Activated naive CD4-positive, alpha-beta T cell treated with anti-CD3 and anti-CD28 coated beads, Interleukin-2, amount 10 ng/mL, durations not matched to agents 7 days and 5 days (primary cell): ENCODE measurements at places on chromosomes 1 and 21.

DNA sequence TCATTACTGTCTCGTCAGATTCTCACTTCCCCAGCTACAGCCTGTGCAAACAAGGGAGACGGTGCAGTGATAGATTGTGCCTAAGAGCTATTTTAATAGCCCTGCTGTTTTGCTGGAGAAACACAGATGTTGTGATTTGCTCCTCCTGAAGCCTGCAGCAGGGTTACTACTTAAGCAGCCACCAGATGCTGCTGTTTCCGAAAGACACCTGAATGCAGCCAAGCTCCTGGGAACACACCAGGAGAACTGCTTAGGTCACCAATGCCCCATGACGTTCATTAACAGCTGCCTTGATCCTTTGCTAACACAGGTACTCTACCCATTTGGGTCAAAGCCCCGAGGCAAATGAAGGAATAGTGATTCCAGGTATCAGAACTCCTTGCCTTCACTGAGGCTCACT is 411.8 kb upstream of the DAB1 start:
- no peaks in the 10 kb centered on the region for H3K36me3 ChIP-seq
- DNase-seq = no peak
- H3K4me1 ChIP-seq = no peaks in the 10 kb centered on the region
- H3K27ac ChIP-seq = no peak overlapping the region
- no peak overlapping the region for H3K4me3 ChIP-seq
- no peaks in the 10 kb centered on the region for H3K27me3 ChIP-seq

- H3K4me1 ChIP-seq = peaks cover 22% of the 10 kb centered on the region
- H3K27me3 ChIP-seq = no peaks in the 10 kb centered on the region
- no peak for DNase-seq
- H3K27ac ChIP-seq = no peak overlapping the region
Observed at GRCh38 chr1:27971674-27972073, 11.9 kb downstream of the XKR8 start.

DNA sequence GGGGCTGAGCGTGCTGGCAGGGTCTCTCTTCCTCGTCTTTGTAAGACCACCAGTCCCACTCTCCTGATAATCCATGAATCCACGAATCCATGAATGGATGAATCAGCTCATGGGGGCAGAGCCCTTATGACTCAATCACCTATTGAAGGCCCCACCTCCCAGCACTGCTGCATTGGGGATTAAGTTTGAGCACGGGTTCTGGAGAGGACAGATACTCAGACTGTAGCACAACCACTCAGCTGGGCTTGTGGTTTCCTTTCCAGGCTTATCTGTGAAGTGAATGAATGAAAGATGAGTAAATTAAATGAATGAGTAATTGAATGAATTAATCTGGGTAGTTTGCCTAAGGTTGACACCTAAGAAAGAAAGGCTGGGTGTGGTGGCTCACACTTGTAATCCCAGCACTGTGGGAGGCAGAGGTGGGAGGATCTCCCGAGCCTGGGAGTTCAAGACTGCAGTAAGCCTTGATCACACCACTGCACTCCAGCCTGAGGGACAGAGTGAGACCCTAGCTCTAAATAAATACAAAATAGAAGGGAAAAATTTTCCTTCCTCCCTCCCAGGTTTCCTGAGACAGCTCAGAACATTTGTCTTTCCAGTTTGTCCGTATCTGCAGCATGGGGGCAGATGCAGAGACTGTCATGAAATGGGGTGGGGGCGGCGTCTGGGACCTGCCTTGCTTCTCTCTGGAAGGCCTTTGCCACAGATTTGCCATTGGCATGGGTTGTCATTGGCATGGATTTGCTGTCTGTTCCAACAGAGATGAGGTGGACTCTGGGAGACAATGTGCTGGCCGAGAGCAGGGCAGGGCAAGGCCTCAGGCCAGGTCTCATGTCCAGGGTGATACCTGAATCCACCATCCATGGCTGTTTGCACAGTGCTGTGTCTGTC is 187.7 kb upstream of the C1orf174 start:
- H3K36me3 ChIP-seq = no peaks in the 10 kb centered on the region
- no peaks in the 10 kb centered on the region for H3K4me1 ChIP-seq
- peak overlapping the region; percentile 25 for H3K27ac ChIP-seq
- H3K4me3 ChIP-seq = no peak overlapping the region
- no peak for DNase-seq

GRCh38 chr1:44631333-44631646 is 43.0 kb downstream of the TMEM53 start:
- H3K27ac ChIP-seq = peak overlapping the region; percentile 97
- H3K36me3 ChIP-seq = peaks cover 31% of the 10 kb centered on the region
- peaks cover 41% of the 10 kb centered on the region for H3K4me1 ChIP-seq
- H3K27me3 ChIP-seq = no peaks in the 10 kb centered on the region
- peak overlapping the region; percentile 84 for H3K4me3 ChIP-seq
- DNase-seq = no peak

DNA sequence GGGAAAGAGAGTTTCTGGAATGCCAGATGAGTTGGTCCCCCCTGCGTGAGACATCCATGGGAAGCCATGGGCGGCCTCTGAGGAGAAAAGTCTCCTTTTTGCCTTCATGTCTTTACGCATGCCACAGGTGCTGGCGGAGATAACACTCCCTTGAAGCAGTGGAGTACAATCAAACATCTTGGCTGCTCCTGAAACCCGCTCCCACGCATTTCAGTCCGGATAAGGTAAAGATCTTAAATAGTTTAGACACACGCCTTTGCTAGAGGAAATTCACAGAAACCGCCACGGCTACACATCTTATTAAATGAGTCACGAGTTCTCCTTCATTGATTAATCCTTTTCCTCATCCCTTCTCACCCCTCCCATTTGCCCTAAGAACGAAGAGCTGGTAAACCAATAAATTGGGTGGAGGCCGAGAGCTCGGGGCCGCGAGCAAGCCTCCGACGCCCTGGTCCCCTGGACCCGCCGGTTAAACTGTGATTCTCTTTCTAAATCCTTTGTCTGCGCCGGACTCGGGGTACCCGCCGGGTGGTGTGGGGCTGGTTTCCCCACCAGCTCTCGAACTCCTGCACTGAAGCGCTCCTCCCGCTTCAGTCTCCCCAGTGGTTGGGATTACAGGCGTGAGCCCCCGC is 6.6 kb upstream of the ZNF669 start:
- H3K27ac ChIP-seq = no peak overlapping the region
- H3K4me3 ChIP-seq = peak overlapping the region; percentile 56
- peaks cover 61% of the 10 kb centered on the region for H3K27me3 ChIP-seq
- peaks cover 5% of the 10 kb centered on the region for H3K36me3 ChIP-seq
- DNase-seq = no peak

GRCh38 chr1:24186711-24186992 is 437 bp downstream of the IFNLR1 start:
- DNase-seq = no peak
- H3K27ac ChIP-seq = no peak overlapping the region
- H3K27me3 ChIP-seq = peaks cover 17% of the 10 kb centered on the region

- H3K4me1 ChIP-seq = no peaks in the 10 kb centered on the region
- no peaks in the 10 kb centered on the region for H3K36me3 ChIP-seq
- no peak overlapping the region for H3K4me3 ChIP-seq
Observed at GRCh38 chr1:221118176-221118937, 239.1 kb downstream of the HLX start.

GRCh38 chr1:24420547-24420946 is 4.9 kb downstream of the NIPAL3 start:
- no peak overlapping the region for H3K27ac ChIP-seq
- H3K27me3 ChIP-seq = no peaks in the 10 kb centered on the region
- no peak overlapping the region for H3K4me3 ChIP-seq
- H3K4me1 ChIP-seq = peaks cover 59% of the 10 kb centered on the region
- peaks cover 71% of the 10 kb centered on the region for H3K36me3 ChIP-seq

DNA sequence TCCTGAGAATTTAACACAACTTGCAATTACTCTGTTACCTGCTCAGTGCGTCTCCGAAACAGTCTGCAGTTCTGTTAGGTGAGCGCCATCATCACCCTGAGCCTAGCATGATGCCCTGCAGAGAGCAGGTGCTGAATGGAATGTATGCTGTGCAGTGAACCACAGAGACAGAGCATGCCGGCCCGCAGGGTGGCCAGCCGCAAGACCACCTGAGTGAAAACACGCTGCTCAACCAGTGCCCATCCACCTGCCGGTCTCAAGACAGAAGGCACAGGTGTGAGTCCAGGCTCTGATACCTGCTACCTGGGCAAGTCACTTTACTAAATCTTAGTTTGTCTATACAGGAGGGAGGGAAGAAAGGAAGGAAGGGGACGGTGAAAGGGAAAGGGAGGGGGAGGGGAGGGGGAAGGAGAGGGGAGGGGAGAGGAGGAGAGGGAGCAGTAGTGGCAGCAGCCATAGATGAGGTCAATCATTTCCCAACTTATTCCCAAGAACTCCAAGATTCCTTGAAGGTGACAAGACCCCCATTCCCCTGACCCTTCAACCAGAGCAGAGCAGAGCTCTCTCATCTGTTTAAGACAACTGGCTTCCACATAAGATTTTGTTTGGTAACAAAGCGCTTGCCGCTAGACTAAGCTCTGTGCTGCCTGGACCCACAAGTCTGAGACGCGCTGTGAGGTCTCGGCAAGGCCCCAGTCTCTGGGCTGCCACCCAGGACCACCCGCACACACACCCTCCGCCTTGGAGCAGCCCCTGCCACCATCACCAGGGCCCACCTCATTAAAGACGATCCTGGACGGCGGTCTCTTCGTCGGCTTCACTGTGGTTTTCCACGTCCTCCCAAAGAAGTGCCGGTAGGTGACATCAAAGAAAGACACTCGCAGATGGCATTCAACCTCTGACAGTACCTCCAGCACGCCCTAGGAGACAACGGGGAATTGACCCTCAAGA is 14.5 kb downstream of the NPHP4 start:
- H3K4me3 ChIP-seq = peak overlapping the region; percentile 44
- H3K27me3 ChIP-seq = no peaks in the 10 kb centered on the region
- peaks cover 19% of the 10 kb centered on the region for H3K4me1 ChIP-seq

DNA sequence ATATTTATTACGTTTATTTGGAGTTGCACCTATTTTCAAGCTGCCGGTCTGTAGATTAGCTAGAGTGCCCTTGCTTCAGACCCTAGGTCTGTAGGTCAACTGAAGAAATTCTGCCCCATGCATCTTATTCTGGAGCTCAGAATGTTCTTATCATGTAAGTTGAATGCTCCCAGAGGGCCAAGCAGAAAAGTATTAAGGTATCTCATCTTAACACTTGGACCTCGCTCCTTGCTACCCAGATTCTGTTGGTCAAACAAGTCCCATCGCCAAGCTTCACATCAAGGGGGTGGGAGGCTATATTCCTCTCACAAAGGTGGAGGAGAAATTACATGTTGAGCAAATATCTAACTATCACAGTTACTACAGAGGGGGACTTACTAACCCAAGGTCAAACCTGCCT is 187.7 kb downstream of the C1orf94 start:
- DNase-seq = no peak
- no peaks in the 10 kb centered on the region for H3K27me3 ChIP-seq
- H3K27ac ChIP-seq = no peak overlapping the region
- H3K36me3 ChIP-seq = no peaks in the 10 kb centered on the region

DNA sequence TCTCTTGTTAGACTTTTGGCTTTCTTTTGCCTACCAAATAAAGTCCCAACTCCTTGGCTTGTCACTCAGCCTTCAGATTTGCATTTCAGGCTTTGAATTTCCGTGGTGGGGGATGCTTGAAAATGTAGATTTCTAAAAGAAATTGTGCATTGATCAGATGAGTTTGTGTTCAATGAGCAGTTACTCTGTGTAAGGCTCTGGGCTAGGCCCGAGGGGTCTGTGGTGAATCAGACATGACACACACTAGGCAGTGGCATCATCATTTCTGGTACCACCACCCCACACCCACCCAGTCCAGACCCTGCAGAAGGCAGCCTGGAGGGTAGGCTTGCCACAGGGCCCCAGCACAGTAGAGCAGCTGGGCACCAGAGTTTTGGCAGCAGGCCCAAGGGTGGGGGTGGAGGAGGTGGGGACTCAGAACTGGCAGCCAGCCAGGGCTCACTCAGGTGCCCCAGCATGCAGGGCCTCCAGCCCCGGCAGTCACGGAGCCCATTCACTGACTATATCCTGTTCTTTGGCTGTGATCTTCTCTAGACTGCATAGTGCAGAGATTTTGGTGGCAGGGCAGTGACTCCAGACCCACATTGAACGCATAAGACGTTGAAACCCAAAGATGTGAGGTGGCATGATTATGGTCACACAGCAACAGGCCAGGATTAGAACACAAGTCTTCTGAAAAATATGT is 97.2 kb upstream of the ARTN start:
- DNase-seq = peak; percentile 50
- H3K4me3 ChIP-seq = no peak overlapping the region
- H3K27ac ChIP-seq = no peak overlapping the region
- H3K27me3 ChIP-seq = no peaks in the 10 kb centered on the region
- H3K4me1 ChIP-seq = peaks cover 58% of the 10 kb centered on the region
- peaks cover 17% of the 10 kb centered on the region for H3K36me3 ChIP-seq

- no peak for DNase-seq
- H3K4me3 ChIP-seq = no peak overlapping the region
- peaks cover 8% of the 10 kb centered on the region for H3K4me1 ChIP-seq
- no peaks in the 10 kb centered on the region for H3K27me3 ChIP-seq
- H3K27ac ChIP-seq = no peak overlapping the region
Observed at GRCh38 chr1:78665809-78666208, 16.2 kb downstream of the IFI44 start.

DNA sequence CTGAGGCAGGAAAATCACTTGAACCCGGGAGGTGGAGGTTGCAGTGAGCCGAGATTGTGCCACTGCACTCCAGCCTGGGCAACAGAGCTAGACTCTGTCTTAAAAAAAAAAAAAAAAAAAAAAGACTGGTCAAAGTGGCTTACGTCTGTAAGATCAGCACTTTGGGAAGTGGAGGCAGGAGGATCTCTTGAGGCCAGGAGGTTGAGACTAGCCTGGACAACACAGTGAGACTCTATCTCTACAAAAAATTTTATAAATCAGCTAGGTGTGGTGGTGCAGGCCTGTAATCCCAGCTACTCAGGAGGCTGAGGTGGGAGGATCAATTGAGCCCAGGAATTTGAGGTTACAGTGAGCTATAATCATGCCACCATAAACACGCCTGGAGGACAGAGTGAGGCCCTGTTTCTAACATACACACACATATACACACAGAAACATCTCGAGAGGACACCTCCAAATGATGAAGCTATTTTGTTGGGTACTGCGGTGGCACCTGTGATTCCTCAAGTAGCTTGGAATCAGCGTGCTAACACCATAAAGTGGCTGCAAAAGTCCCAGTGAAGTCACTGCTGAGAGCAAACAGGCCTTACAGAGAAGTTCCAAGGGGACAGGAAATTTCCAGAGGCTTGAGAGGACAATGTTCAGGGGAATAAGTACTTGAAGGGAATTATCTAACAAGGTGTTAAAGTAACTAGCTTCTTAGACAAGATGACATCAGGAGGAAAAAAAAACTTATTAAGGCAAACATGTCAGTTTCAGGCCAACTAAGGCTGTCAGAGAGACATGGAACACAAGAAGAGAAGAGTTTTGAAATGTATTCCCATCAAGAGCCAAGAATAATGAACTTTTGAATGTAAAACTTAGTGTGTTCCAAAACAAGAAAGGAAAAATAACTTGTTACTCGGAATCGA is 1.3 kb downstream of the NADK start:
- peak overlapping the region; percentile 80 for H3K4me3 ChIP-seq
- H3K27ac ChIP-seq = peak overlapping the region; percentile 83
- peaks cover 14% of the 10 kb centered on the region for H3K36me3 ChIP-seq

- DNase-seq = no peak
- no peaks in the 10 kb centered on the region for H3K27me3 ChIP-seq
- H3K27ac ChIP-seq = no peak overlapping the region
- no peak overlapping the region for H3K4me3 ChIP-seq
- peaks cover 66% of the 10 kb centered on the region for H3K36me3 ChIP-seq
Observed at GRCh38 chr1:35533586-35533985, 23.6 kb downstream of the KIAA0319L start.

- peaks cover 40% of the 10 kb centered on the region for H3K4me1 ChIP-seq
- H3K27me3 ChIP-seq = peaks cover 19% of the 10 kb centered on the region
- peaks cover 6% of the 10 kb centered on the region for H3K36me3 ChIP-seq
- DNase-seq = peak; percentile 40
Observed at GRCh38 chr1:154445040-154445472, 39.9 kb downstream of the IL6R start.

- peaks cover 39% of the 10 kb centered on the region for H3K36me3 ChIP-seq
- H3K27me3 ChIP-seq = peaks cover 13% of the 10 kb centered on the region
- H3K4me1 ChIP-seq = peaks cover 30% of the 10 kb centered on the region
Observed at GRCh38 chr1:43171312-43171875, 696 bp downstream of the EBNA1BP2 start.
